ENCODE measurements at places on chromosomes 7 and 10.

DNA sequence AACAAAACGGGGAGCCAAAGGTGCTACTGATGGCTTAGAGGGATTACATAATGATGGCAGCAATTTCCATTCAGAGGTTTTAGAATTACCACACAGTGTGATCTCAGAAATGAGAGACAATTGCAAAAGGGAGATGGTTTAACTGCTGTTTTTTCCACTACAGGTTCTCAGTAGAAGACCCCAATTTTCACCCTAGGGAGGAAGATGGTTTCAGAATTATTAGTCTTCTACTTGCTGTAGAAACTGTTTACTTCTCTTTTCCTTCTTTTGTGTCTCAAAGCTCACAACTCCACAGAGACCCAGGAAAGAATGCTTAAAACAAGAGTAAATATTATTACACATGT, 226.5 kb downstream of the INHBA start:
- DNase-seq, result no peak

- no peak for DNase-seq
Observed at GRCh38 chr10:129545261-129545660, 78.2 kb downstream of the MGMT start.

DNA sequence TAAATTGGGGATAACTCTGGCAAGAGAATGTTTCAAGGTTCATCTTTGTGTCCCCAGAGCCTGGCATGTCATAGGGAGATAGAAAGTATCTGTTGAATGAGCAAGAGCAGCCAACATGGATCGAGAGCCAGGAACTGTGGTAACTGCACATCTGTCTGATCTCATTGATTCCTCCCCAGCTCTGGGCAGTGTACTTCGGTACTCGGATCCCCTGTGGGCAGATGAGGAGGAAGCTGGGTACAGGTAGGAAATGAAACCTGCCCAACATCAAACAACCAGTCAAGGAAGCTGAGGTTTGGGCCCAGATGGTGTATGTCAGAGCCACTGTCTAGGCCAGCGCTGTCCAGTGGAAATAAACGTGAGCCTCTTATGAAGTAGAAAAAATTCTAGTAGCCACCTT, 76.4 kb downstream of the GRK5 start:
- DNase-seq, result no peak

DNA sequence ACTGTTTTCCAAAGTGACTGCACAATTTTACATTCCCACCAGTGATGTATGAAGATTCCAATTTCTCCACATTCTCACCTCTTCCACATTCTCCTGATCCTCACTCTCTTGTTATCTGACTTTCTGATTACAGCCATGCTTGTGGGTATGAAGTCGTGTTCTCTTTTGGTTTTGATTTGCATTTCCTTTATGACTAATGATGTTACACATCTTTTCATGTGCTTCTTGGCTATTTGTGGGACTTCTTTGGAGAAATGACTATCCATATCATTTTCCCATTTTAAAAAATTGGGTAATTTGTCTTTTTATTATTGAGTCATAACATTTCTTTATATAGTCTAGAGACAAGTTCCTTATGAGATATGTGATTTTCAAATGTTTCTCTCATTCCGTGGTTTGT, 10.5 kb upstream of the GIMAP8 start:
- DNase-seq, result no peak

GRCh38 chr10:55237462-55237861, 436.4 kb upstream of the PCDH15 start:
- DNase-seq, result no peak

DNA sequence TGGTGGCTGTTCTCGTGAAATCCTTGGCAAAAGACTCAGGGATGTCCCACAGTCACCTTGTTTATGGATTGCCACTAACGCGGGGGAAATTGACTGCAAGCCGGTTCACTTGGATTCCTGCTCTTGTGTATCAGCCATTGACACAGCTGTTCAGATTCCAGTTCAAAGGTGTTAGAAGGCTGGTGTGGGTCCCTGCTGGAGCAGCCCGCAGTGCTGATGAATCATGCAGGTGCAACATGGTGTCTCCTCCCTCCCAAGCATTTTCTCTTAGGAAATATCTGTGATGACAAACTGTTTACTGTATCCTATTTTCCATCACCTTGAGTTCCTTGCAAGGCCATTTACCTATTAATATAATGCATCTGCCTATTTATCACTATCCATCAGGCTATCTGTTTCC, 170.1 kb downstream of the GATA3 start:
- no peak for DNase-seq

DNA sequence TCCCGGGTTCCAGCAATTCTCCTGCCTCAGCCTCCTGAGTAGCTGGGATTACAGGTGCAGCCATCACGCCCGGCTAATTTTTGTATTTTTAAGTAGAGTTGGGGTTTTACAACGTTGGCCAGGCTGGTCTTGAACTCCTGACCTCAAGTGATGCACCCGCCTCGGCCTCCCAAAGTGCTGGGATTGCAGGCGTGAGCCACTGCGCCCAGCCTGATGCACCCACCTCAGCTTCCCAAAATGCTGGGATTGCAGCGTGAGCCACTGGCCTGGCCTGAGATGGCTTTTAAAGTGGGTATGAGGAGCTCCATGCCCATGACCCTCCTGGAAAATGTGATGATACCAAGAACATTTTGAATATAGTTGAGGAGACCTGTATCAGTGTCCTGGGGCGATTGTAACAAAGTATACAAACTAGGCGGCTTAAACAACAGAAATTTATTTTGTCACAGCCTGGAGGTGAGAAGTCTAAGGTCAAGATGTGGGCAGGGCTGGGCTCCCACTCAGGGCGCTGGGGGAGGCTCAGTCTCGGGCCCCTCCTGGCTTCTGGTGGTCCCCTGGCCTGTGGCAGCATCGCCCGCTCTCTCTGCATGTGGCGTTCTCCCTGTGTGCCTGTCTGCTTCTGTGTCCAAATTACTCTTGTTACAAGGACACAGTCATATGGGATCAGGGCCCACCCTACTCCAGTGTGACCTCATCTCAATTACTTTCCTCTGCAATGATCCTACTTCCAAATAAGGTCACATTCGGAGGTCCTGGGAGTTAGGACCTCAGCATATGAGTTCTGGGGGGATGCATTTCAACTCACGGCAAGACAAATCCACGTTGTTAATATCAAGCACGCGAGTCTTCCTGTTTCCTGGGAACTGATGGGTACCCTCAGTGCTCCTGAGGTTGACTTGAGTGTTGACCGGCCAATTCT, 108.8 kb downstream of the ACTR3B start:
- DNase-seq, result no peak

DNA sequence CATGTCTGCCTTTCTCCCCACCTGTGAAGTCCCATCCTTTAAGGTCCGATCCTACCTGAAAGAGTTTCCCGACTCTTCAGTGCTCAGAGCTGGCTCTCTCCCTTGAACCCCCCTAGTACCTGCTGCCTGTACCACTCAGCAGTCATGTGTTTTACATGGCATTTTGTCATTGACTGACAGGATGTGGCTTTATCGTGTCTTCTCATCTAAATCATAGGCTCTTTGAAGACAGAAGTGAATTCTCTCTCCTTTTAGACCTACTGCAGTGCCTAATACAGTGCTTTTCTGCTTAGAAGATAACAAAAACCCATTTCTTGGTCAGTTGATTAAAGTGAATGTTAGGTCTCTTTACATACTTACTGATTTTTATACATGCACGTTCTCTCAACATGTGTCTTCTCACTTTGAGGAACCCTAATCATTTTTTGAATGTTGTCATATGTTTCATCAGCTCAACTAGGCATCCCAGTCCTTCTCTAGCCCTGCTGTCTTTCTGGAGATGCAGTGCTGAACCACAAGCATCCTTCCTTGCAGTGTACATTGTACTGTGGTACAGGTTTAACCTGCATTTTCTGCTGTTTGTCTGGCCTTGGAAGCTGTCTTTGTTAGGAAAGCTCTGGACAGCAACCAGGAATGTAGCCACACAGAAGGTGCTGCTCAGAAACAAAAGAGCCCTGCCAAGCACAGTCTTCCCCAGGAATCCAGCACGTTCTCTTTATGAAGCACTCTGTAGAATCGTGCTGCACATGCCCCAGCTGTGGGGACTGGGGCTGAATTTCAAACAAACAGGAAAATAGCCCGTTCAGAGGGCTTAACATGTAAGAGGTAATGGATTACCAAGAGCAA, 28.1 kb upstream of the LRRC4 start:
- DNase-seq, result no peak

- no peak for DNase-seq
Observed at GRCh38 chr7:133795068-133795665, 332.0 kb upstream of the LRGUK start.

DNA sequence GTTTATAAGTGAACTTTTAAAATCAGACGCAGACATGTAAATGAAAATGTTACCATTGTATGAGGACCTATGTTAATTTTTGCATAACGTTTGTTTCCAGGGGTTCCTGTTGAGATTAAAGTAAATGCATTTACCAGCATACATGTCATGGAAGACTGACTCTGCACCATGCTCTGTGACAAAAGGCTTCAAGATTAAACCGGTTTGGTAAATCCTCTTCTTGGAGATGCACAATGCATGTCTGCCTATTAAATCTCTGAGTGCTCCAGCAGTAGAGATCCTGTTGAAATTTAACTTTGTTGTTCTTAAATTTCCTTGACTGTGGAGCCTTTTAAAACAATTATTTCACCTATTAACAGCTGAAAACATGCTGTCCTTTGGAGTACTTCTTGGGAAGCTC, 36.5 kb upstream of the JAZF1 start:
- DNase-seq, result no peak

DNA sequence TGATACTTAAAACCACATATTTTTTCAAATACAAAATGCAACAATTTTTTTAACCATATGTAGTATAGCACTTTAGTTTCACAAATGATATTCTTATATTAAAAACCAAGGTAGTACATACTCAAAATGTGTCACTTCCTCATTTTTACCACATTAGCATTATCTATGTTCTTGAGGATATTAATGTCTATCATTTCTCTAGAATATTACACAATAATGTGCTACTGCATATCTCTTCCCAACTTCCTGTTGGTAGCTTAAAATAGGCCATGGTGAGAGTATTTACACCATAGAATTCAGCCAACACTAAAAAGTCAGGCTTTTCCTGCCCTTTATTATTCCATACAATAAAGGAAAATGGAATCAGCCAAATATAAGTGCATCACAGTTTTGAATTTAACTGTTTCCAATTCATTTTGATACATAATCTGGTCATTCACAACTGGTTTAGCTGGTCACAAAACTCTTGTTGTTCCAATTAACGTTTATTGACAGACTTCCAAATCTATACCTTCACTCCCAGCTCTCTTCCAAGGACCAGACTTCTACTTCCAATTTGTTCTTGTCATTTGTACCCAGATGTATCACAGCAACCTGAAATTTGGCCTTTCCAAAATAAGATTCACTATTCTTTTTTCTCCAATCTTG, 20.0 kb upstream of the LRRC17 start:
- DNase-seq, result no peak

DNA sequence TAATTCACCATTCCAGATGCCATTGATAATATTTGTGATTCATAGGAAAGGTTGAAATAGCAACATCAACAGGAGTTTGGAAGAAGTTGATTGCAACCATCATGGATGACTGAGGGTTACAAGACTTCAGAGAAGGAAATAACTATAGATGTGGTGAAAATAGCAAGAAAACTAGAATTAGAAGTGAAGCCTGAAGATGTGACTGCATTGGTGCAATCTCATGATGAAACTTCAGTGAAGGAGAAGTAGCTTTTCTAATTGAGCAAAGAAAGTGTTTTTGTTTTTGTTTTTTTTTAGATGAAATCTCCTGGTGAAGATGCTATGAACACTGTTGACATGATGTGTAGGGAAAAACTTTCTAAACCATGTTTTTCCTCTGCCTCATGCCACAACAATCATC, 18.7 kb upstream of the CD36 start:
- no peak for DNase-seq

GRCh38 chr7:82631998-82632397, 188.4 kb upstream of the CACNA2D1 start:
- no peak for DNase-seq

- no peak for DNase-seq
Observed at GRCh38 chr10:35612385-35613106, 7.4 kb downstream of the GJD4 start.

GRCh38 chr10:22436526-22436892, 91.2 kb downstream of the SPAG6 start:
- no peak for DNase-seq

GRCh38 chr7:25864943-25865751, 286.9 kb upstream of the NFE2L3 start:
- DNase-seq, result no peak

DNA sequence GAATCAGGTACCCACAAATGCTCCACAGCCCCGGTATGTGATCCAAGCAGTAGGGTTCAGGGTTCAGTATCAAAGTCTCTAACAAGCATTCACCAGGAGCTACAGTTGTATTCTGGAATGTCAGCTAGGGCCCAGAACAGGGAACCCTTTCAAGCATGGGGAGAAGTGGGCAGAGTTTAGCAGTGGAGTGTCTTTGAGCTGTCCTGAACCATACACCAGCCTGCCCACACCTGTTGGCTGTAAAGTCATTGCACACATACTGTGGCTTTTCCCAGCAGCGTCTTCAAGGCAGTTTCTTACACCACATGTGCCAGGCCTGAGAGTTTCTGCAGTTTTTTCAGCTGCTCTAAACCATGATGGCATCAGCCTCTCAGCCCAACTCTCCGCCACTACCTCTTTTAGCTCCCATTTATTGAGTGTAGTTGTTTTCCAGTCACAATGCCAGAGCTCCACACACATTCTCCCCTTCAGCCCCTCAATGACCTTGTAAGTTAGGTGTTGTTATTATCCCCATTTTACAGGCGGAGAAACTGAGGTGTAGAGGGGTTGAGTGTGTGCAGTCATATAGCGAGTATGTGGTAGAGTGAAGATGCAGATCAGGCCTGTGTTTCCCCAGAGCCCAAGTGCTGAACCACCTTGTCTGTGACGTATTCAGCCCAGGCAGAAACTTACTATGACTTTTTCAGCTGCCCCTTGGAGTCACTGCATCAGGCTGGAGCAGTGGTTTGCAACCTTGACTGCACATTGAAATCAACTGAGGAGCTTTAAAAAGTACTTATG, 83.1 kb downstream of the CHN2 start:
- DNase-seq, result no peak

GRCh38 chr7:33970536-33970935, 65.2 kb downstream of the BMPER start:
- DNase-seq, result no peak

GRCh38 chr7:19617901-19618300, 90.9 kb downstream of the POLR1F start:
- DNase-seq, result no peak

DNA sequence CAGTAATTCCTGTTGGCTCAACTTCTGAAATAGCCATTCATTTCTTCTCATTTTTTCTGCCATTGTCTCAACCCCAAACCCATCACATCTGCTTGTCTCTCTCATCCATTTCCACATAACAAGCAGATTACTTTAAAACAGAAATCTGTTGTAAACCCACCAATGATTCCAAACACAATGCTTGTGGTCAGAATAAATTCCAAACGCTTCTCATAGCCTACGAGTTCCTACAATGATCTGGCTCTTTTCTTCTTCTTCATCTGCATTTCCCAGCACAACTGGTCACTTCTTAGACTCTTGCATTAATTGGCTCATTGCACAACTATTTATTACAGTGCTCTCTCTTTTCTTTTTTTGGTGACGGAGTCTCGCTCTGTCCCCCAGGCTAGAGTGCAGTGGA, 364.1 kb downstream of the GATA3 start:
- no peak for DNase-seq

GRCh38 chr10:61100887-61101286, 156.9 kb upstream of the RHOBTB1 start:
- no peak for DNase-seq
